ENCODE measurements at places on chromosomes 2 and 18.
A peak's percentile ranks its signal among the peaks of the same experiment; 100 is the strongest.

- DNase-seq = peak; percentile 44
Observed at GRCh38 chr2:152523091-152523490, 188.1 kb downstream of the FMNL2 start.

DNA sequence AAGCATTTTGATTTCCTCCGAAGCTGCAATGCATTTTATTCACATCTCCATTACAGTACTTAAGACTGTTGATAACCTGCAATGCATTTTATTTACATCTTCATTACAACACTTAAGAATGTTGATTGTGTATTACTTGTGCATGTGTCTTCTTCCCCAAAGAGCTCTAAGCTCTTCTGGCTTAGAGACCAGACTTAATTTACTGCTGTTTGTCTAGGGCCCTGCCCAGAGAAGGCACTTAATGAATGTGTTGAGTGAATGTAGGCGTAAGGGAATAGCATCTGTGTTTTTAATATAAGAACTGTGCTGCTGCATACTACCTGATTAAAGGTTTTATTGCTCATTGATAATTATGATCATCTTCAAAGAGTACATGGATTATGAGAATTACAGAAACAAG lies 295.6 kb downstream of the ZNF385B start:
- no peak for DNase-seq

DNA sequence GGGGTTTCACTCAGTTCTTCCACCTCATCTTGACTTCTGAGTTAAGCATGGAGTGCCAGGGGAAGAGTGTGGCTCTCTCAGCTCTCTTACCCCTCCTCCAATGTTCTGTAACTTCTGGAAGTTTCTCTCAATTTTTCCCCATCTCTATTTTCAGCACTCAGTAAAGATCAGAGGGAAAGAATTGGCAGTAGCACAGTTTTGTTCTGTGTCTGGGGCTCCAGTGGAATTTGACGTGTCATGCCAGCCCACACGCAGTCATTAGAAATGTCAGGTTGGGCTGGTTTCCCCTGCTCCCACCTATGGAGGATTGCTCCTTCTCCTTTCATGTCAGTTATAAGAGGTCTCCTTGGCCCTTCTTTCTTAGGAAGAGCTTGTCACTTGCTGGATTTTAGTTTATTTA lies 104.6 kb upstream of the COL3A1 start:
- DNase-seq = peak; percentile 41

GRCh38 chr2:128490321-128490720 lies 171.7 kb upstream of the HS6ST1 start:
- no peak for DNase-seq

DNA sequence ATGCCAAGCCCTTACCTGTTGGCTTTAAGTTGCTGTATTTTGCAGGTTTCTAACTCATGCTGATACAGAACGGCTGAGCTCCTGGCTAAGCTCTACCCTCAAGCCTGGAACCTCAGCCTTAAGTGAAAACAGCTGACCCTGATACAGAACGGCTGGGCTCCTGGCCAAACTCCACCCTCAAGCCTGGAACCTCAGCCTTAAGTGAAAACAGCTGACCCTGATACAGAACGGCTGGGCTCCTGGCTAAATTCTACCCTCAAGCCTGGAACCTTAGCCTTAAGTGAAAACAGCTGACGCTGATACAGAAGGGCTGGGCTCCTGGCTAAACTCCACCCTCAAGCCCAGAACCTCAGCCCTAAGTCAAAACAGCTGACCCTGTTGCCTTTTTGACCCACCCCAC lies 17.6 kb upstream of the DNER start:
- peak; percentile 75 for DNase-seq
